Lower leg skin (tissue), 4 donors: ENCODE measurements at places on chromosomes 7 and 10.

- DNase-seq: peak; percentile 61
These were observed 78.7 kb downstream of the VIPR2 start for GRCh38 chr7:159065852-159066480.

- no peak for DNase-seq
These were observed 9.7 kb upstream of the PPP1R35 start for GRCh38 chr7:100446040-100446439.

- DNase-seq: no peak
These were observed 730.8 kb downstream of the PHTF2 start for GRCh38 chr7:78529392-78529791.

- DNase-seq: no peak
These were observed 33.8 kb downstream of the FAM53B start for GRCh38 chr10:124710266-124710881.

- peak; percentile 74 for DNase-seq
These were observed at the start of gene MLXIPL for GRCh38 chr7:73623798-73624668. Gene MLXIPL, minus strand, starts transcription at chr7:73624522. Its CDS starts 30 bp downstream, at chr7:73624492.

DNA sequence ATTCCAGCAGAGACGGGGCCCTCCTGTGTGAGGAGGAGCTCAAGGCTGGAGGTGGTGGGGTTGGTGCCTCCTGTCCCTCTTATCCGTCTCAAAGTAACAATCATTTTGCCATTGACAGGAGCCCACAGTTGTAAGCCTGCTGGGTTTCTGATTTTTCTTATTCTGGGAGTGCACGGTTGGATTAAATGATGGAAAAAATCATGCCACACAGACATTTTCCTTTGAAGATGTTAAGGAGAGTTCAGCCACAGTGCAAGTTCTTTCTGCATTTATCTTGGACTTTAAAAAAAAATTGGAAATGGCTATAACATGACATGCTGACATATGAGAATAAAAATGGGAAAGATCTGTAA is 8.4 kb upstream of the LYZL1 start:
- DNase-seq: no peak

- no peak for DNase-seq
These were observed 965.5 kb downstream of the GRID1 start for GRCh38 chr10:85400981-85401695.
